Esophagus squamous epithelium (tissue), 5 donors: ENCODE measurements at places on chromosomes 16 and 17.

DNA sequence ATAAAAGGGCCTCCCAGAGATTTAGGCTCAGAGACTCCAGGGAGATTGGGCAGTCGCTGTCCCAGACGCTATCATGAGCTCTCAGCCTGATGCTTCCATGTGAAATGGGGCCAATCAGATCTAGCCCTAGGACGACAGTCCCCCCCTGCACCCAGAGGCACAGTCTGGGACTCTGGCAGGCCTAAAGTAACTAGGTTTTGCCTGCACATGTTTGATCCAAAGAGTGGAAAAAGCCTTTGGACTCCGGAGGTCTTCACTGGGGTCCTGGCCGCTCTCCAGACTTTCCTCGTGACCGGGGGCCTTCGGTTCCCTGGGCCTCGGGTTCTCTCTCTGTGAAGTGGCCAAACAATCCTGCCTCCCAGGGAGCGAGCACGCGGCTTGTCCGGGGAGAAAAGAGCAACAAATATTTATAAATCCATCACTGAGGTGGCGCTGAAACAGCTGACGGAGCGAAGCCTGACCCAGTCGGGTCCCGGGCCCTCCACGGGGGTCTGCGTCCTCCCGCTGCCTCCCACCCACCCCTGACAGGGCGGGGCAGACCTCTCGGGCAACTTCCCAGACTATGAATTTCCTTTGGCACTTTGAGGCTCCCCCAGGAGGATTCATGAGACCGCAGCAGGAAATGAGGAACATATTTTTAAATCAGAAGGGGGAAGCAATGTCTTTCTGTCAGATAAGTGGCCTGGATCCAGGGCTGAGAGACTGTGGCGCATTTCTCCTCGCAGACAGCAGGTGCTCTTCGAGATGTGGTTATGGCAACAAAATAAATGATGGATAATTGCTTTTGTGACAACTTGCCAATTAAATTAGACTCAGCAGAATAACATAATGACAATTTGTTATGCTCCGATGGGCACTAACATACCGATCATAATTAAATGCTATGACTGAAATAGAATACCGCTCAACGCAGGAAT is 38.9 kb downstream of the MRPS23 start:
- no peak for DNase-seq

DNA sequence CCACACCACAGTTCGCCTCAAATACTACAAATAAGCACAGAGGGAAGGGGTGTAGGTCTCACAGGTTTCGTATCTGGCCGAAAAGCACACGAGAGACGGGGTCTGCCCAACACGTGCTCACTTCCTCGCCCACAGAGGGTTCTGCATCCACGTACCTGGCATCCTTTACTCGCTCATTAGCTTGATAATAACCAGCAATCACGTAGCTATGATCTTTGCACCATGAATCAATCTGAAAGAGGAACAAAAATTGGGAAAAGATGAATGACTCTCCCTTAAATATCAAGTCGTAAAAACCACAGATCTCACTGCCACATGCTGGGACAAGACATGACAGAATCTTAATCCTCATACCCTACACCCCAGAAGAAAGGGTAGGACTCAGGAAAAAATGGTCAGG is 10.5 kb downstream of the EMC8 start:
- DNase-seq: no peak

DNA sequence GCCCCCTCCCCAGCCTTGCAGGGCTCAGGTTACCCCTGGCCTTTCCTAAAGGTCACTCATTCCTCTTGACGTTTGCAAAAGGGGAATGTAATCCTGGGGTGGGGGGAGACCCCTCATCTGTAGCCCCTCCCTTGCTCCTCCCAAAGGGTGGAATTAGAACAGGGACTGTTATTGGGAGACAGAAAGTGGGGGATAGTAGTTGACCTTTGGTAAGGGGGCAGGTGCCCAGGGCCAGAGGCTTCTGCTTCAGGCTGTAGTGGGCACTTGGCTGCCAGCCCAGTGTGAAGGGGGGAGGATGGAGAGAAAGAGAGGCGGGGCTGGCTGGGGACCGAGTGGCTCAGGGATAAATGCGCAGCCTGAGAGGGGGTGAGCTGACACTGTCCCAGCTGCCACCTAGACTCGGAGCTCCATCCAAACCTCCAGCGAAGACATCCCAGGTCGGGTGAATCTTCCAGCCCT is at the start of gene ENO3:
Gene ENO3 (plus strand): TSS at position 374 of the 459 bp plus-strand sequence. CDS start 711 bp downstream, outside the sequence.
- no peak for DNase-seq

DNA sequence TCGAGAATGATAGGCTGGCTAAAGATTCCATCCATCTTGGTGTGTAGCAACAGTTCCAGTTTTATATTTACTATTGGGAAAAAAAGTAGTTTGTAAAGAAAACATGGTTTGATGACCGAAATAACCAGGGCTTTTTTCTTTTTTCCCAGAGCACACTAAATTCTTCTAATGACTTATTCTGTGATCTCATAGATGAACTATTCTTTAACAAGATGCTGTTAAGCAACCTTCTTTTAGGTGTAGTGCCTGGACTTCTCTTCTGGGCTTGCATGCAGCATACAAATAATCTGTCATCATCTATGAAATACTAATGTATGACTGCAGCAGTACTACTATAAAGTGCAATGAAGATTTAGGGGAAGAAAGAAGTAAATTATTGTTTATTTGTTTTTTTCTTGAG is 11.0 kb upstream of the CAPNS2 start:
- no peak for DNase-seq

GRCh38 chr16:10556236-10556635 is 24.2 kb downstream of the EMP2 start:
- no peak for DNase-seq
